Stimulated activated CD4-positive, alpha-beta T cell treated with anti-CD3 and anti-CD28 coated beads, Interleukin-15, amount 100 ng/mL, for 48 hours (primary cell): ENCODE measurements at places on chromosomes 6 and 20.

- no peak for DNase-seq
Observed at GRCh38 chr20:22582386-22582963, 1.9 kb downstream of the FOXA2 start.

DNA sequence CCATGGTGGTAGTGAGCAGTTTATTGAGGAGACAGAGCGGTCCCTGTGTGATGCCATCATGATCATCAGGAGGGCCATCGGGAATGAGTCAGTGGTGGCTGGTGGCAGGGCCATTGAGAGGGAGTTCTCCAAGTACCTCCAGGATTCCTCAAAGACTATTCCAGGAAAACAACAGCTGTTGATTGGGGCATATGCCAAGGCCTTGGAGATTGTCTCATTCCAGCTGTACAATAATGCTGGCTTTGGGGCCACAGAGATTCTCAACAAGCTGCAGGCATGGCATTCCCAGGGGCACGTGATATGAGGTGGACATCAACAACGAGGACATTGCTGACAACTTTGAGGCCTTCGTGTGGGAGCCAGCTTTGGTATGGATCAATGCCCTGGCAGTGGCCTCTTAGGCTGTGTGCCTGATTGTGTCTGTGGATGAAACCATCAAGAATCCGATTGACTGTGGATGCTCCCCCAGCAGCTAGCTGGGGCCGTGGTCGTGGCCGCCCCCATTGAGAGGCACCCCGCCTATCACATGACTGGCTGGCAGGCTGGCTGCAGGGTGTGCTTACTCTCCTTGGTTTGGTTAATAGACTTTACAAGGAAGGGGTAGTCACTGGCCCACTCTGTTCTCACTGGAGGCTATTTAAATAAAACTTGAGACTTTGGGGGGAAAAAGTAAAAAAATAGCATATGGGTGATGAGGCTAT, 16.7 kb downstream of the RAET1E start:
- DNase-seq: no peak

GRCh38 chr6:133555685-133556084, 314.5 kb downstream of the EYA4 start:
- DNase-seq: no peak

DNA sequence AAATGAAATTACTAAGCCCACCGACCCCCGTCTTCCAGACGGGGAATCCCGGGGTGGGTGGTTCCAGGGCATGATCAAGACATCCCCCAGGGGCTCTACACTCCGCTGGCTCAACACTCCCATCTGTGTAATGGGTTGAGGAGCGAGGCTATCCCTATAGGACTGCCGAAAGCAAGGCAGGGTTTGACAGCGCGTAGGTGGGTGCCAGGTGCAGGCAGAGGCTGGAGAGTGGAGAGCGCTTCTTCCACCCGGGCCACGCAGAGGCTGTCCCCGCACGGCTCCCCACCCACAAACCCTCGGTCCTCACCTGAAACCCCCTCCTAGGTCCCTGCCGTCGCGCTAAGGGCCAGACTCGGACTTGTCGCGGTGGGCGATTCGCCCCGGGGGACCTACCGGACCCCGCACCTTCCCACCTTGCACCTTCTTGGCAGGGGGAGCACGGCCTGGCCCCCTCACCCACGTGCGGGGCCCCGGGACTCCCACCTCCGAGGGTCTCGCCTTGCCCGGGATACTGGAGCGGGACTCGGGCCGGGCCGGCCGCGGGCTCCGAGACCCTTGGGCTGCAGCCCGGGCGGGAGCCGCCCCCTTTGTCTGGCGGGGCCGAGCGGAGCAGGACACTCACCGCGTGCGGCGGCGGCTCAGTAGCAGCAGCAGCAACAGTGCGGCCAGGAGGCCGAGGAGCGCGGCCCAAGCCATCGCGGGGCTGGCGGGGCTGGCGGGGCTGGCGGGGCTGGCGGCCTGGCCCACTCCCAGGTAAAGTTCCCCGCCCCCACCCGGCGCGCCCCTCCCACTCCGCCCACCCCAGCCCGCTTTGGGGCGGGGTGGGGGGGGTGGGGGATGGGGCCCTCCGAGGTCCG, at the start of gene PTGIS:
TSS of gene PTGIS (minus strand) at position 717 of the 857 bp plus-strand sequence. CDS start at position 696, 21 bp downstream.
- DNase-seq: no peak

DNA sequence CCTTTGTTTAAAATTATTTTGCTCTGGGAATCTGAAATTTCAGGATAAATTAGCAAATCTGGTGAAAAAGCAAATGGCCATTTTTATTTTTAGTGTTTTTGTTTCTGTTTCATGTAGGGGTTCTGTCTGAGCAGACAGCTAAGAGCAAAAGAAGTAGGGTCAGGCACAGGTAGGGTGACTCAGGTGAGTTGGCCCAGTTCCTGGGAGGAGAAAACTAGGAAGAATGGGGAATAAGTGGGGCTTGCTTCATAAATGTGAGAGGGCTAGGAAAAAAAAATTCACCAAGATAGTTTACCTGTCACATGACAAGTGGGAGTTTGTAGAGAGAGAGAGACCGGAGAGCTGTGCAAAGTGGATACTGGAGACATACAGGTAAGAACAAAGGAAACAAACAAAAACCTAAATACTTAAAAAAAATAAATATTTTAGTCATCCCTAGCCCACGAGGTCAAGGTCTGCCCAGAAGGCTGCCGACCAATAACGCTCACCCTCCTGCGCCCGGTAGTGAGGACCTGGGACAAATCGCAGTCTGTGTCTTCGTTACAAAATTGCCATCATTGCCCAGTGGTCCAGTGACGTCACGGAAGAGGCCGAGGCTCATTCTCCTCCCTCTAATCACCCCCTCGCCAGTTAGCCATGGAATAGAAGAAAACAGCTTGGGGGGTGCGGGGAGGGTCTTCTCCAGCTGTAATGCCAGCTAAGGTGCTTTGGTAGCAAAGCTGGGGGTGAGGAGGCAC, 2.3 kb downstream of the THBD start:
- no peak for DNase-seq

GRCh38 chr6:10071631-10072220, 343.1 kb downstream of the TFAP2A start:
- DNase-seq: no peak

DNA sequence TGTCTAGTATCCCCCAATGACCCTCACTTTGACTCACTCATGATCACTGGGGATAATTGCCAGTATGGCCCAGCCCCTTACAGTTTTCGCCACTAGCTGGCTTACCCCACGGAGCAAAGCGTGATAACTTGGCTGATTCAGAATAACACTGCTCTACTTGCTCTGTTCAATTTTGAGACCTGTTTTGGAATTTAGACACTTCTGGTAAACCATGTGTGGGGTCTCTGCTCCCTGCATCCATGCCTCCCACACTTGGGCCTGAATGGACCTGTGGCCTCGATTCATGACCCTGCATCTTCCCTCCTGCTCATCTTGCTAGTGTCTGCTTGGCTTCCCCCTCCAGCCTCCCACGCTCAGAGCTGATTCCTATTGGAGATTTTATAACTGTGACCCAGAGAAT, 48.9 kb downstream of the FOXA2 start:
- no peak for DNase-seq

DNA sequence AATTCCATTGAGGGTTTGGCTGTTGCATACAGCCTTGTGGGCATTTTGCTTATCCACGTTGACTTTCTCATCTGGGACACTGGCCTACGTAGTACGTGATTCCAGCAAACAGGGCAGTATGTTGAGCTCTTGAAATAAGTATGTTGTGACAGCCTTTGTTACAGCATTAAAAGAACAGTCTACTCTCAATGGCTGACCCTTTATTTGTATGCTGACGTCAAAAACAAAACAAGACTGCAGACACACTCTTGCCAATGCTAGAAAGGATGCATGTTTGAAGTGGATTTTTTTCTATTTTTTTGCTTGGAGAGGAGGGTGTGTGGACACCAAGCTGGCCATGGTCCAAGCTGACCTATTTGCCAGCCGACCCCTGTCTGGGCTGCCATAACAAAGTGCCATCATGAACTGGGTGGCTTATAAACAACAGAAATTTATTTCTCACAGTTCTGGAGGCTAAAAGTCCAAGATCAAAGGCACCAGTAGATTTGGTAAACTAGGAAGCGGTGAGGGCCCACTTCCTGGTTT, 10.8 kb upstream of the SNHG17 start:
- DNase-seq: no peak

DNA sequence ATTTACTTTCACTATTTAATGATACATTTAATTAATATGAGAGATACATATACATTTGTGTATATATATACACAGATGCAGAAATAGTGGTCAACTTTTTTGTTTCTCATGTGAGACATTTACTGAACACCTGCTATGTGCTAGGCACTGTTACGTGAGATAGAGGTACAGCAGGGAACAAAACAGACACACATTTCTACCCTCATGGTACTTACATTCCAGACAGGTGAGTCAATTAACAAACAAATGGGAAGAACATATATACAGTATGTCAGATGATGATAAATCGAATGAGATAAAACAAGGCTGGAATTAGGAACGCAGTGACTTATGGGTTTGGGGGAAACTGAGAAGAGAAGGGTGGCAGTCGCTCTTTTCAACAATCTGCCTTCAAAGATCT, 5.1 kb downstream of the TFB1M start:
- DNase-seq: no peak

- DNase-seq: no peak
Observed at GRCh38 chr20:43558412-43559146, at the start of gene SGK2. Gene SGK2, plus strand, starts transcription at chr20:43559027. Its CDS starts 7,469 bp downstream, at chr20:43566496.

GRCh38 chr6:158512809-158513208, 47.1 kb upstream of the TMEM181 start:
- DNase-seq: no peak

DNA sequence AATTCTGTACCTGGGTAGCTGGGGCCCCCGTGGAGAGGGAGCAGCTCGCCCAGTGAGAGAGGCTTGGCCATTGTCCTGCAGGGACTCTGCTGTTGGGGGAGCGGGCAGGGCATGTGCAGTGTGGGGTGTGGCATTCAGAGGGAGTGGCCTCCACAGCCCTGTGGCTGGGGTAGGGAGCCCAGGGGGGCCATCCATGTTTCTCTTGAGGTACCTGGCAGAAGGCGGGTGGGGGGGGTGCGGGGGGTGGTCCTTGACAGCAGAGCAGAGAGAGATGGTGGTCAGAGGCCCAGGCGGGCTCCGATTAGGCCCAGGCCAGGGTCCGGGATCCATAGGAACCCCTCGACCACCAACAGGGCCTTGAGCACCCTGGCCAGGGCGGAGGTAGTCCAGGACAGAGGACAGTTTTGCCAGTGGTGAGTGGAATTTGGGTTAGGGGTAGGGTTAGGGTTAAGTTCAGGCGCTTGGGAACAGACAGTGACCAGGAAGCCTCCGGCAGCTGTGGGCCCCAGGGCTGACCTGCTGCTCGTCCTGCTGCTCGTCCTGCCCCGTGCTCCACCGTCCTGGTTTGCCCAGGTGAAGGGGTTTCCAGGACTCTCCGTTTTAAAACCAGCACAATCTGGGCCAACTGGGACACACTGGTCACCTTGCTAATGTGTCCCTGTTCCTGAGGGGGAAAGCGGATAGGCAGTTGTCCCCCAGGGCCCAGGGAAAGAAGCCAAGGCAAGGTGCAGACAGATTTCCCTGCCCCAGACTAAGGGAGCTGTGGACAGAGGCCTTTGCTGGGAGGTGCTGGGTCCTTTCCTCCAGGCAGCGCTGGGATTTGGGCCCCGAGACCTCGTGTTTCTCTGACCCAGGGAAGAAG, 24.8 kb upstream of the MYT1 start:
- DNase-seq: no peak

- no peak for DNase-seq
Observed at GRCh38 chr6:129959358-129959930, 58.9 kb upstream of the L3MBTL3 start.

DNA sequence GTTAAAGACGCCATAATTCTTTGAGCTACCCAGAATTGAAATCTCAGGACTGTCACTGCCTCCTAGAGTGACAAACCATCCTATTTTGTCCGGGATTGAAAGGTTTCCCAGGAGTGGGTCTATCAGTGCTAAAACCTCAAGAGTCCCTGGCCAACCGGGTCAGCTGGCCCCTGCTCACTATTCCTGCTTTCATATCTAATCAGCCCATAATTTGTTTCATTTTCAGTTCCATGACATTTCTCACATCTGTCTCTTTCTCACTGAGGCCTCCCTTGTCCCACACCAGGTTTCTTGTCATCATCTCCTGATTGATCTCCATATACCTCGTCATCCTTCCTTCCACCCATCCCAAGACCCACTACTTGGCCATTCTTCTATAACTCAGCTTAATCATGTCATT, 98.2 kb downstream of the SLC35B3 start:
- no peak for DNase-seq

GRCh38 chr6:159716247-159717096, 10.8 kb upstream of the WTAP start:
- DNase-seq: no peak

- DNase-seq: no peak
Observed at GRCh38 chr6:81630719-81631118, 121.8 kb downstream of the TENT5A start.

DNA sequence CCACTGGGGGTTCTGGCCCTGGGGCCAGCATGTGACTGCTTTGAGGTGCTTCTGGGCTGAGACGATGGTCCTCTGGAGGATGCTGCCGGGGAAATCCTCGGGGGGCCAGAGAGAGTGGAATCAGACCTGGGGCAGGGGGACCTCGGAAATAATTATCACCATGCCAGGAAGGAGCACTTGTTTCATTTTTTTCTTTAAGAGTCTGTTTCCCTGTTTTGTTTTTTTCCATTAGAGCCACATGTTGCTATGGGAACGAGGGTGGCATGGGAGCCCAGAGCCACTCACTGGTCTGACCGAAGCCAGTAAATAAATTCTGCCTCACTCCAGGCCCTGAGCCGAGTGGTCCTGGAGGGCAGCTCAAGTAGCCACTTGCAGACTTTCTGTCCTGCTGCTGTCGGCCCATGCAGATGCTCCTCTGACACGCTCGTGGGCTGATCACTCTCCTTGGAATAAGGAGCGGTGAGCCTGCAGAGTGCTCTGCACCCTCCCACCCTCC, 365.1 kb downstream of the ZFAND3 start:
- DNase-seq: no peak

- no peak for DNase-seq
Observed at GRCh38 chr6:54014440-54014839, 96.8 kb upstream of the MLIP start.

- DNase-seq: no peak
Observed at GRCh38 chr6:32472781-32473375, 33.2 kb downstream of the HLA-DRA start.

DNA sequence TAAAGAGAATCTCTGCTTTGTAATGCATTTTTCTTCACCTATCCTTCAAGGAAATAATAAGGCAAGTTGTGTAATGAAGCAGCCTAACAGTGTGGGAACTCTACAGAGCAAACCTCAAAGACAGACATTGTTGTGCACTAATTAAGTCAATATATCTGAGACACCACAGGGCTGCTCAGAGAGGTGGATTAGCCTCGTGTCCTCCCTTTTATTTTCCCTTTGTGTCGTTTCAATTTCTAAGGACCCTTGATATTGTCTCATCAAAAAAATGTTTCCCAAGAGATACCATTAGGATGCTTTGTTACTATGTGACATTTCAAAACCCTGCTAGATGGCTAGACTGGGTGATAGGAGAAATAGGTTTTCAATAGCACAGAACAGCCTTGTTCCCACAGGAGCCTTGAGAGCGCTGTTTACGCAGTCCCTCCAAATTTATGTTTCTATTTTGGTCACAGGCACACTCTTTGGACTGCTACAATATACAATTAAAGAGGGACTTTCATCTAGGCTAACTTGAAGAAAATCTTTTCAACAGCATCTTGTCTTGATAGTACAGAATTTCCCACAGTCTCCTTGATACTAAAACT, 23.1 kb downstream of the UBE3D start:
- DNase-seq: no peak

GRCh38 chr6:33428966-33429749, 9.3 kb downstream of the SYNGAP1 start:
- no peak for DNase-seq

GRCh38 chr6:166998256-166999144, 697 bp upstream of the CEP43 start:
- DNase-seq: peak; percentile 2

- DNase-seq: no peak
Observed at GRCh38 chr20:42484335-42484734, 705.4 kb downstream of the PTPRT start.

- no peak for DNase-seq
Observed at GRCh38 chr6:16049168-16049567, 79.7 kb upstream of the MYLIP start.
